HepG2 (cell line): ENCODE measurements at places on chromosomes 6 and 20. TPM values are rescaled to one million over a fixed set of nuclear protein-coding genes. Genes with fewer than 3 reads are reported as not detected.

MUC22 gene
- total RNA-seq, result not detected in 2 replicates

DDX27 gene
- 72.8 and 88.3 TPM in 2 replicates for total RNA-seq

SNPH gene
- total RNA-seq, result 0.09 TPM in 1 of 2 replicates, not detected in the other

DNA sequence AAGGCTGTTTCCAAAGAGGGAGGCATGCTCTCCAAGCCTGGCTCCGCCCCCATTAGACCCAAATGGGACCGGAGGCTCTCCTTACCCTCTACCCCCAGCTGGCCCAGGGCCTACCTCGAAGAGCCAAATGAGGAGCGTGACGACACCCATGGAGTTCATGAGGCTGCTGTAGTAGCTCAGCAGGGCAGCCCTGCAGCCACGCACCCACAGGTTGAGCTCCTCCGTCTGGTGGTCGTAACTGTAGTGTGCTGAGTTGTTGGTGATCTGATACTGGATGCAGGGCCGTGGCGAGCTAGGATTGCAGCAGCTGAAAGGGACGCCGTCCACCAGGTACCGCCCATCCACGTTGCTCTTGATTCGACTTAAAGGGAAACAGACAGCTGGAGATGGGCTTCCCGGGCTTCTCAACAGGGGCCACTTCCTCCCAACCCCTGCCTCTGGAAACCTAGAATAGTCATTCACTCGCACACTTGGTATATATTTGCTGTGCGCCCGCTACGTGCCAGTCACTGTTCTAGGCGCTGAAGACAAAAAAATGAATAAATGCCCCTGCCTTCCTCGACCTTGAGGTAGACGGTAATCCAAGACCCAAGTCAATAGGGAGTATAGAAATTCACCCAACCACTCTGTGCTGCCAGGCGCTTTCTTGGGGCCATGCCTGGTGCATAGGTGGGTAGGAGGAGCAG is 18.0 kb downstream of the PRPH2 start:
- peak overlapping the region; percentile 53 for H3K4me3 ChIP-seq
- peaks cover 13% of the 10 kb centered on the region; the same call in 1 of the 2 replicates for H3K4me1 ChIP-seq
- no peak overlapping the region for H3K27ac ChIP-seq

GRCh38 chr6:33091957-33092356 is 16.2 kb downstream of the HLA-DPB1 start:
- peak; percentile 30 for DNase-seq
- no peak overlapping the region for H3K4me3 ChIP-seq
- peaks cover 1% of the 10 kb centered on the region; the same call in 1 of the 2 replicates for H3K27me3 ChIP-seq
- no peaks in the 10 kb centered on the region for H3K36me3 ChIP-seq
- no peak overlapping the region for H3K27ac ChIP-seq

DNA sequence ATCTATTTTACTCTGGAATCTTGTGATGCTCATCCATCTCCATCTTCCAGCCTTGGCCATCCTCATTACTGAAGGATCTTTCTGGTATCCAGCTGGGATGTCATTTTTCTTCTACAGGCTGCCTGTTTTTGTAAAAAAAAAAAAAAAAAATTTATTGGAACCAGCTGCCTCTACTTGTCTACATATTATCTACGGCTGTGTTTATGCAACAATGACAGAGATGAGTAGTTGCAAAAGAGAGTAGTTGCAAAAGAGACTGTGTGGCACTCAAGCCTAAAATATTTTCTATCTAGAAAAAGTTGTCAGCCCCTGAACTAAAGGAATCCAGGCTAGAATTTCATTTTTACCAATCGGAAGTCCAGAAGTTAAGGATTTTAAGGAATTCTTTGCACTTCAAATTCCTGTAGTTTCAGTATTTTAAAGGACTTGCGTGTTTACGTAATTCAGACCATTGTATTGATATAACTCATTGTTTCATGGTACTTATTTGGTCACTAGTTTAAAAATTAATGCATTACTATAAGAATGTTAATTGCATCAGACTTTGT is 38.6 kb upstream of the PLCG1 start:
- H3K27ac ChIP-seq, result no peak overlapping the region
- H3K4me1 ChIP-seq, result no peaks in the 10 kb centered on the region
- H3K27me3 ChIP-seq, result no peaks in the 10 kb centered on the region

DNA sequence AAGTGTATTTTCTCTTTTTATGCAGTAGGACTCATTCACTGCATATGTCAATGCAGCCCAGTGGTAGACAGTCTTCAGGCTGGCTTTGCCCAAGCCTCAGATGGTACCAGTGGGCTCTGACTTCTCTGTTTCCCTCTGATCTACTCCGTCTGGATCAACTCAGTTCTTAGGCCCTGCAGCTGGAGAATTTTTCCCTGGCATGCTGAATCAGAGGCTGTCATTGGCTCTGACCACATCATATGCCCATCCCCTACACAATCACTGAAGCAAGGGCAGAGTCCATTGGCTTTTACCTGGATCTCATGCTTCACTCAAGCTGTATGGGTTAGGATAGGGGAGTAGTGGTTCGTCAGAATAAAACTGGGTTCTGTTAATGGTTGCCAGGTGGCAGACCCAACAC is 57.8 kb downstream of the KIZ start:
- DNase-seq, result no peak
- H3K27me3 ChIP-seq, result no peaks in the 10 kb centered on the region
- peaks cover 6% of the 10 kb centered on the region for H3K36me3 ChIP-seq
- H3K4me1 ChIP-seq, result peaks cover 24% of the 10 kb centered on the region
- no peak overlapping the region for H3K27ac ChIP-seq
